ENCODE measurements at places on chromosomes 2 and 18. TPM values are rescaled to one million over a fixed set of nuclear protein-coding genes. Genes with fewer than 3 reads are reported as not detected.

DNA sequence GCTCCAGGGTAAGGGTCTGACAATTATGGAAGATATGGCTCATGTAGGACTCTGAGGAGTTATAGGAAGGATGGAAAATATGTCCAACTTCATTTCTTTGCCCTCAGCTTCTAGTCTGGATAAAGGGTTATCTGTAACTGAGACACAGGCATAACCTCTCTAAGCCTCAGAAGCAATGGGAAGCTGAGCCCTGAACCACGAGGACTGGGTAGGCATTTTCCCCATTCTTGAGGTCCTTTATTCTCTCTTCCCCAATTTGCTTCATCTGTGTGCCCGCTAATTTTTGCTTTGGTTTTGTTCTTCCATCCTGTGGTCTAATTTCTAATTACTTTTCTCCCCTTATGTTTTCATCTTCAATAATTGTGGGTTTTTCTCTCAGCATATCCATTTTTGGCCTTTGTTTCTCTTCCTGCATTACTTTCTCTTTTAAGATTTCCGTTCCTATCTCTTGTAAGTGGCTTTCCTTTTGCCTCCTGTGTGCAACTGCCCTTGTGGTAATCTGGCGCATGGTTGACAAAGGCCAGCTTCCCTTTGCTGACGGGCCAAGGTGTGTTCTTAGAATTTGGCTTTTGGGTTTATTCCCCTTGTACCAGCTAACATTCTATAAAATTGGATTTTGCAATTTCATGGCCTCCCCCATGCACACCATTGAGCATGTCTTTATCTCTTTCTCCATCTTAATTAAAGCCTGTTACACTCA lies 343.8 kb downstream of the TXNL1 start:
- H3K4me3 ChIP-seq = no peak overlapping the region
- H3K27ac ChIP-seq = no peak overlapping the region
- H3K4me1 ChIP-seq = no peaks in the 10 kb centered on the region

DNA sequence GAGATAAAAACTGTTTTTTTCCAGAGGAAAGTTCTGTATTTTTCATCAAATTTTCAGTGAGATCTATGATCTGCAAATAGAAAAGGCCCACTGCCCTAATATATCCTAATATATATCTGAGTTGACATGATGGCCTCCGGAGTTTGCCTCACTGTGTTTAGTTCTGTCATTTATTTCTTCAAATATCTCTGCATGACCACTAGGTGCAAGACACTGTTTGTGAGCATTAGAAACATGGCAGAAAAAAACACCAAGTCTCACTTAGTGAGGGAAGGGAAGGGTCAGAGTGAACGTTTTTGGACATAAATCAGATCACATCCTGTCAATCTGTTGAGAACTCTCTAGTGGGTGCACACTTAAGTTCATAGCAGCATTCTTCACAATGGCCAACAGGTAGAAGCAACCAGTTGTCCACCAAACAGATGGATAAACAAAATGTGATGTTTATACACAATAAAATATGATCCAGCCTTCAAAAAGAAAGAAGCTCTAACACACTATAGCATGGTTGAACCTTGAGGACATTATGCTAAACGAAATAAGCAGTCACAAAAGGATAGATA lies 53.4 kb downstream of the SPIRE1 start:
- no peaks in the 10 kb centered on the region for H3K4me1 ChIP-seq
- no peaks in the 10 kb centered on the region for H3K36me3 ChIP-seq
- H3K27ac ChIP-seq = no peak overlapping the region
- no peaks in the 10 kb centered on the region for H3K27me3 ChIP-seq
- no peak overlapping the region for H3K4me3 ChIP-seq

- no peak overlapping the region for H3K4me3 ChIP-seq
- no peak overlapping the region for H3K27ac ChIP-seq
- peaks cover 9% of the 10 kb centered on the region for H3K4me1 ChIP-seq
- H3K36me3 ChIP-seq = no peaks in the 10 kb centered on the region
- DNase-seq = no peak
- H3K27me3 ChIP-seq = no peaks in the 10 kb centered on the region
Measured at GRCh38 chr2:9286554-9287399, 80.2 kb downstream of the ASAP2 start.

CHRND gene
- total RNA-seq = not detected

- H3K27me3 ChIP-seq = no peaks in the 10 kb centered on the region
- DNase-seq = no peak
- H3K27ac ChIP-seq = no peak overlapping the region
Measured at GRCh38 chr18:41226186-41226585, 728.8 kb upstream of the PIK3C3 start.

DES gene
- total RNA-seq = 917 TPM

LOXHD1 gene
- not detected for total RNA-seq

OTOS gene
- not detected for total RNA-seq

- no peaks in the 10 kb centered on the region for H3K4me1 ChIP-seq
- H3K36me3 ChIP-seq = no peaks in the 10 kb centered on the region
Measured at GRCh38 chr2:234436482-234436837, 60.4 kb downstream of the ARL4C start.

- no peak overlapping the region for H3K27ac ChIP-seq
- DNase-seq = no peak
- no peaks in the 10 kb centered on the region for H3K4me1 ChIP-seq
- H3K27me3 ChIP-seq = no peaks in the 10 kb centered on the region
- no peaks in the 10 kb centered on the region for H3K36me3 ChIP-seq
- H3K4me3 ChIP-seq = no peak overlapping the region
Measured at GRCh38 chr2:42314892-42315468, 46.0 kb downstream of the COX7A2L start.

RAPGEF4 gene
- 1.3 TPM for total RNA-seq

GRCh38 chr18:11791131-11791530 lies 60.1 kb upstream of the CHMP1B start:
- DNase-seq = no peak
- no peak overlapping the region for H3K4me3 ChIP-seq
- H3K27me3 ChIP-seq = no peaks in the 10 kb centered on the region
- H3K27ac ChIP-seq = no peak overlapping the region

DNA sequence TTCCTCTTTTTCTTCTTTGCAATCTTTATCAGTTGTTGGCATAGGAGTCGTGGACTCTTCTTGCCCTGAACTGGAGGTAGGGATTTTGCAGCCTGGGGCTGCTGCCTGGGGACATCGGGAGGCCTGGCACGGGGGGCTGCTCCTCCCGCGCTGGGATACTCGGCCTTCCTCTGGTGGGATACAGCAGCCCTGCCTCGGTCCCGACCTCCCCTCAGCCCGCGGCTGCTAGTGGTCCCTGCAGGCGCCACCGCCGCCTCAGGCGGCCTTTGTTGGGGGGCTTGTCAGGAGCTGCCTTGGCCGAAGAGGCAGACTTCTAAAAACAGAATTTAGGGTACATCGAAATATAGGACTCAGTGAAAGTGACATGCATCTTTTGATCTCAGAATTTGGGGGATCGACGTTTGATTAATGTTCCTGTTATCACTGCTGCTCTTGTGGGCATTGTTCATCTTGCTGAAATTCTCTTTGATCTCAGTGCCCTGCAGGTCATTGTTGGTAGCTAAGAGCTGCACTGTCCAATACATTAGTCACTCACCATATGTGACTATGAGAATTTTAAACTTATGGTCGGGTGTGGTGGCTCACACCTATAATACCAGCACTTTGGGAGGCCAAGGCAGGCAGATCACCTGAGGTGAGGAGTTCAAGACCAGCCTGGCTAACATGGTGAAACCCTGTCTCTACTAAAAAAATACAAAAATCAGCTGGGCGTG lies 16.3 kb downstream of the POLR2D start:
- no peak overlapping the region for H3K27ac ChIP-seq
- no peaks in the 10 kb centered on the region for H3K27me3 ChIP-seq
- no peaks in the 10 kb centered on the region for H3K4me1 ChIP-seq

DNA sequence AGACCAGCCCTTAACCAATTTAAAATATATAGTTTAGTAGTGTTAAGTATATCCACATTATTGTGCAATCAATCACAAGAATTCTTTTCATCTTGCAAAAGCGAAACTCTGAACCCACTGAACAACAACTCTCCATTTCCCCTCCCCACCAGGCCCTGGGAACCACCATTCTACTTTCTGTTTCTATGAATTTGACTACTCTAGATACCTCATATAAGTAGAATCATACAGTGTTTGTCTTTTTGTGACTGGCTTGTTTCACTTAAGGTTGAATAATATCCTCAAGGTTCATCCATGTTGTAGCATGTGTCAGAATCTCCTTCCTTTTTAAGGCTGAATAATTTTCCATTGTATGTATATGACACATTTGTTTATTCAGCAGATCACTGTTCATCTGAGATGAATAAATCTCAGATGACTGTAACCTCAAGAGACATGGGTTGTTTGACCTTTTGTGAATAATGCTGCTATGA lies 8.1 kb upstream of the SOS1 start:
- H3K4me1 ChIP-seq = no peaks in the 10 kb centered on the region
- no peaks in the 10 kb centered on the region for H3K27me3 ChIP-seq
- no peak overlapping the region for H3K4me3 ChIP-seq
- no peak for DNase-seq
- H3K36me3 ChIP-seq = no peaks in the 10 kb centered on the region

DNA sequence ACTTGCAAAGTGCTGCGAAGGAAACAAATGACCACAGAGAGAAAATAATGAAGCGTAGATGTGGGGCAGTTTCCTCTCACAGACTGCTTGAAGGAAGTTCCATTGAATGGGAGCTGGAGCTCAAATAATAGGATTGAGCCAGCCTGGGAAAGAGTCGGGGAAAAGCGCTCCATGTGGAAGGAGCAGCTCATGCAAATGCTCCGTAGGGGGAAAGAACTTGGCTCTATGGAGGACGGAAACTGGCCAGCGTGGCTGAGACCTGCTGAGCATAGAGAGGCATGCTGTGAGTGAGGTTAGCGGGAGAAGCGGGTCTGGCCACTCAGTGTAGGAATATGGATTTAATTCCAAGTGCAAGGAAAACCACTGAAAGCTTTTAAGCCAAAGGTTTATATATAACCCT lies 28.6 kb upstream of the VIT start:
- DNase-seq = no peak
- no peaks in the 10 kb centered on the region for H3K36me3 ChIP-seq
- no peak overlapping the region for H3K27ac ChIP-seq

TSGA10 gene
- 6.1 TPM for total RNA-seq

GRCh38 chr2:69186614-69187013 lies 173.6 kb downstream of the ANTXR1 start:
- peak; percentile 35 for DNase-seq
- H3K4me3 ChIP-seq = no peak overlapping the region
- no peaks in the 10 kb centered on the region for H3K27me3 ChIP-seq
- peak overlapping the region; percentile 58 for H3K27ac ChIP-seq
- H3K36me3 ChIP-seq = no peaks in the 10 kb centered on the region

DNA sequence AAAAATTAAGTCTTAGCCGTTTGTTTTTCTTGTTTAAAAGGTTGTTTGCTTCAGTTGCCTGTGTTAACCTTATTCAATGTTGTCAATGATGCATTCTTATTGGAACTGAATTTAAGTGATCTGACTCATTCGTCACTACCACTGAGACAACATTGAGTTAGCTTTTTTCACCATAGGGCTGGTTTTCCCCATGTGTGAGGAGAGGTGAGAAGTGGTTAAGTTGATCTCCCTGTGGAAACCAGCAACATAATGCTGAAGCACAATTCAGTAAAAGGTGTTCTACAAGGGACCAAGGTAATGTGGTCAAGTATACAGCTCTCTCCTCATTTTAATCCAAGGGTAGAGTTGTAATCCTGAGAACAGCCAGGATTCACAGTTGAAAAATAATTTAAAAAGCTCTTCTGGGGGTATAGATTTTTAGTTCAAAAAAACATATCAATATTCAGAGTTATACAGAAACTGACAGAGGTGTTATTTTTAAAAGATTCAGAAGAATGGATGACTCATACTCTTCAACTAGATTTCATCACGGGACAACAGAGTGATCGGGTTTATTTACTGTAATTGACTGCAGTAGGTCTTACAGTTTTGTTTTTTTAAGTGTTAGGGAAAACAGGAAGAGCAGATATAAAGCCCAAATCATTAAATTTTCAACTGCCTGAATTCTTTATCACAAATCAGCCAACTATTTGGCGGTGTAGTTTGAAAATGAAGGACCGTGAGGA lies 12.6 kb downstream of the NOP58 start:
- H3K4me1 ChIP-seq = no peaks in the 10 kb centered on the region
- DNase-seq = no peak
- no peaks in the 10 kb centered on the region for H3K36me3 ChIP-seq
- H3K27me3 ChIP-seq = no peaks in the 10 kb centered on the region
- H3K4me3 ChIP-seq = no peak overlapping the region

GRCh38 chr2:99106913-99107312 lies 34.6 kb upstream of the C2orf15 start:
- no peaks in the 10 kb centered on the region for H3K36me3 ChIP-seq
- no peak overlapping the region for H3K27ac ChIP-seq
- no peaks in the 10 kb centered on the region for H3K27me3 ChIP-seq
- H3K4me3 ChIP-seq = no peak overlapping the region
- no peak for DNase-seq
- H3K4me1 ChIP-seq = no peaks in the 10 kb centered on the region

GRCh38 chr2:201660293-201660895 lies 17.1 kb upstream of the TMEM237 start:
- H3K36me3 ChIP-seq = no peaks in the 10 kb centered on the region
- no peak overlapping the region for H3K27ac ChIP-seq
- no peaks in the 10 kb centered on the region for H3K27me3 ChIP-seq

DNA sequence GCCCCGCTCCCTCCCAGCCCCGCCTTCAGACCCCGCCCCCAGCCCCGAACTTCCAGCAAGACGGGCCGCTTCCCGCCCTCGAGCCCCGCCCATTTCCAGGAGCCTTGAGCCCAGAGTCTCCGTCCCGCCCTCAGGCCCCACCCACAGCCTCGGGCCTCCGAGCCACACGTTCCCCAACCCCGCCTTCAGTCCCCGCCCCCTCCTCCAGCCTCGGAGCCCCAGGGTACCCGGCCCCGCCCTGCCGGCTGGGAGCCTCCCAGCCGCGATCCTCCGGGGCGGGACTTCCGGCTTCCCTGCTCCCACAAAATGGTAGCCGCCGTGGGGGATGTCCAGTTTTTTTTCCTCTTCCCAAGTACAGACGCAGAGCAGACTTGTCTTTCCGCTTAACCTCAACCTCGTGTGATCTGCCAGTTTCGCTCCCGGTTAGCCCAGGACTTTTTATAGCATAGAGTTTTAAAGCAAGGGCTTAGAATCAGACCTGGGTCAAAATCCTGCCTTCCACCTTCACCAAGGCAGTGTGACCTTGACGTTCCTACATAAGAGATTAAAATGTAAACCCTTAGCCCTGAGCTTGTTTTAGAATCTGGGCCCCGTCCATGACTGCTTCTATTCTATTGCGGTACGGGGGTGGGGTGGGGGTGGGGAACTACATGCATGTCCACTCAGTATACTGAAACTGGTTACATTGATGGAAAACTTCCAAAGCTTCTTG lies 435 bp upstream of the GPR155 start:
- peak overlapping the region; percentile 59 for H3K27ac ChIP-seq
- H3K27me3 ChIP-seq = no peaks in the 10 kb centered on the region
- H3K36me3 ChIP-seq = no peaks in the 10 kb centered on the region
- peak; percentile 100 for DNase-seq
- H3K4me1 ChIP-seq = peaks cover 3% of the 10 kb centered on the region

HNMT gene
- total RNA-seq = 82.1 TPM

SPATA3 gene
- total RNA-seq = not detected

- H3K4me1 ChIP-seq = no peaks in the 10 kb centered on the region
- no peaks in the 10 kb centered on the region for H3K27me3 ChIP-seq
- DNase-seq = no peak
- no peak overlapping the region for H3K27ac ChIP-seq
- no peak overlapping the region for H3K4me3 ChIP-seq
- no peaks in the 10 kb centered on the region for H3K36me3 ChIP-seq
Measured at GRCh38 chr2:239132156-239132709, 268.6 kb downstream of the HDAC4 start.

CIB4 gene
- total RNA-seq = not detected

All from colonic mucosa (tissue), 4 donors.